ENCODE measurements at places on chromosomes 7 and 10.

GRCh38 chr7:28536259-28536658 is 123.9 kb downstream of the CREB5 start:
- peak; percentile 69 for DNase-seq

DNA sequence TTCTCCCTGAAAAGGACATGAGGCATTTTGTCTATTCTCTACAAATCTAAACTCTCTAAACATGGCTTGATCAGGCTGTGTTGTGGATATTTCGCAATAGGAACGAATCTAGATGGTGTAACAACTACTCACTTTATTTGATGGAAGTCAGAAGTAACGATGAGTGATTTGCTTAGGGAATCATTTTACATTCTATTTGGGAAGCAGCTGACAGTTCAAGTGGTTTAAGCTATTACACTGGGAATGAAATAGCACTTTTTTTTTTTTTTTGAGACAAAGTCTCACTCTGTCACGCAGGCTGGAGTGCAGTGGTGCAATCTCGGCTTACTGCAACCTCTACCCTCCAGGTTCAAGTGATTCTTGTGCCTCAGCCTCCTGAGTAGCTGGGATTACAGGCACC is 44.1 kb downstream of the NPY start:
- no peak for DNase-seq

DNA sequence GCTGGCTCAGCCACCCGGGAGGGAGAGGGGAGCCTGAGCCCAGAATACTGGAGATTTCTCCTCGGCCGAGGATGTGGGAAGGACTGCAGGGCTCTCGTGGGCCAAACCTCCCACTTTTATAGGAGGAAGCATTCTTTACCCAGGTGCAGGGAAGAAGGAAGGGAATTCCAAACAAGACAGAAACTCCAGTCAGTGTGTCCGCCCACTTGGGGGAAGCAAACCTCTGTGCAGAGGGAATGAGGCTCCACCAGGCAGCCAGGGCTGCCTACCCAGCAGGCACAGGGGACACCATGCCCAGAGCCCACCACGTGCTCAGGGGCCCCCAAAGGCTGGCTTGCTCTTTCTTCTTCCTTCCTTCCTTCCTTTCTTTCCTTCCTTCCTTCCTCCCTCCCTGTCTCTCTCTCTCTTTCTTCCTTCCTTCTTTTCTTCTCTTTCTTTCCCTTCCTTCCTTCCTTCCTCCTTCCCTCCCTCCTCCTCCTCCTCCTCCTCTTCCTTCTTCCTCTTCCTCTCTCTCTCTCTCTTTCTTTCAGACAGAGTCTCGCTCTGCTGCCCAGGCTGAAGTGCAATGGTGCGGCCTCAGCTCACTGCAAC is 15.4 kb upstream of the FZD9 start:
- no peak for DNase-seq

DNA sequence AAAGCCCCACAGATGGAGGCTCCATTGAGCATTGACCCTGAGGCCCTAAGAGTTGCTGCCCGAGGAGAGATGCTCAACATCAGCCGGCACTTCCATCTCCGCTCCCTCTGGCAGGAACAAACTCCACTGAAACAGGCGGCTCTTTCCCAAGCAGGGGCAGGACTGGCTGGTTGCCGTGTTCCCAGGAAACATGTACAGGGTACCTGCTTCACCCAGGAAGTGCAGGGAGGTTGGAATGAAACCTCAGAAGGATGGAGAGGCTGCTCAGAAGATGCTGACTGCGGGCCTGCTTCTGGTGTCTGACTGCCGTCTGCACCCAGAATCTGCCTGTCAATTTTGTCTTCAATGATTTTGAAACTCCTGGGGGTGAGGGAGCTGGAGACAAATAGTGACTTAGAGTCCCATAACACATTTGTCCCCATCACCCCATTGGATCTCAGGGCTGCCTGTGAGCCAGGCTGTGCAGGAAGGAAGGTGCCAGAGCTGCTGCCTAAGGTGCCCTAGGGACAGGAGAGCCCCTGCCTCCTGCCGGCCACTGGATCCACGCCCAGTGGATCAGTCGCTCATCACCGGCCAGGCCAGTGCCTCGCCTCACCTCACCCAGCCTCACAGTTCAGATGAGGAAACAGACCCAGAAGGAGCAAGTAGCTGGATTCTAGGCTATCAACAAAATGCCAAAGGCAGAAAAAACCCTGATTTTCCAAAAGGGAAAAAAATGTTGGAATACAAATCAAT is 237.3 kb downstream of the PTPRN2 start:
- no peak for DNase-seq

- no peak for DNase-seq
These were observed 74.8 kb downstream of the ADARB2 start for GRCh38 chr10:1662438-1663025.

DNA sequence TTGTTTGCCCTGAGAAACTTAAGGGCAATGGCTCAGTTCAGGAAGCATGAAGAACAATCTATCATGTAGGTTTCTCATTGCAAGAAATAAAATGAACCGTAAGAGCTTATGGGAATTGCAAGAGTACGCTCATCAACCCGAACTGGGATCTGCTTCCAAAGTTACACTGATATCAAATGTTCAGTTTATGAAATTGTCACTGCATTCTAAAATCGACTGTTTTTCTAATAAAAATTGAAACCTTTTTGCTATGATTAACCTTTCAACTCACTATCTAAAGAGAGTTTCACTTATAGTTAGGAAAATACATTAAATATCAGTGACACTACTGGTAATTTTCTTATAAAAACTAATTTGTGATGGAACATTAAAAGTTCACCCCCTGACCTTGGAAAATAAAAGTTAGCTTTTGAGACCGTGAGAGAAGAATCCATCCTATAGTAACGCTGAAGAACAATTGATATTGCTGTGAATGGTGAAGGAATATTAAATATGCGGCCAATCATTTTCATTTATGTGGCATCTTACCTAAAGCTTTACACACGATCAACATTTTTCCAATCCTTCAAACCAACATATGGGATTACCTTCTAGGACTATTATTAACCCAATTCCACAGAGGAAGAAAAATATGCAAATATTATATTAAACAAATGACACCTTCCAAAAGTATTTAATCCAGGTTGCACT is 2.2 kb downstream of the MEOX2 start:
- DNase-seq = no peak

DNA sequence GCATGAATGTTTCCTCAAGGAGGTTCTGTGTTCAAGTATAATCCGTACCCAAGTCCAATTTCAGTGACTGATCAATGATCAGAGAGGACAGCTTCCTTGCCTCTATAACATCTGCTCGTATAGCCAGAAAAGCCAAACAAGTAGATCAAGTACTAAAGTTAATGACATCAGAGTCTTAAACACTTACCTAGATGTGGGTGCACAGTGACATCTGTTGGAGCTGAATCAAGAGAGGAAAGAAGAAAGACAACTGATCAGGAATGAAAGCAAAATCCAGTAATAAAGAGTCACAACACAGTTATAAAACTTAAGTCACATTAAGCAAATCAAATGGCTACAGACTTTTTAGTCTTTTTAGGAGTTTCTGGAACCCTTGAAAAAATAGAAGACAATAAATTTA is 236.5 kb downstream of the RELN start:
- DNase-seq = no peak

DNA sequence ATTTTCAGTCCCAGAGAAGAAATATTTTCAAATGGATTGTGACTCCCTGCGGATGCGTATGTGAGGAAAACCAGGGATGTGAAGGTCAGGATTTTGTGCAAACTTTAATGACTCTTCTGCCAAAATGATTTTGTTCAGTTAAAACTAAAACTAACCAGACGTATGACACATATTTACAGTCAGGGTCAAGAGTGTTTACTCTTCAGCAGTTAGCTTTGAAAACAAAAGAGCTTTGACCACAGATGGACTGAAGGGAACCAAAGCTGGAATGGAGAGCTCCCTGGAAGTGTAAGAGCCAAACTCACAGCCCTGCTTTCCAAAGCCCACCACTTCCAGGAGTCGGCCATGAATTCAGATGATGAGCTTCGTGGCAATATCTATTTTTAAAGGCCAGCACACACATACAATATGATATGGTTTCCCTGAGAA is 15.5 kb downstream of the SVIL start:
- DNase-seq = peak; percentile 40

GRCh38 chr10:130418731-130419130 is 282.5 kb downstream of the GLRX3 start:
- no peak for DNase-seq

GRCh38 chr10:79392020-79392398 is 44.7 kb downstream of the PPIF start:
- DNase-seq = peak; percentile 17

GRCh38 chr10:33396938-33397337 is 62.5 kb upstream of the NRP1 start:
- DNase-seq = no peak

DNA sequence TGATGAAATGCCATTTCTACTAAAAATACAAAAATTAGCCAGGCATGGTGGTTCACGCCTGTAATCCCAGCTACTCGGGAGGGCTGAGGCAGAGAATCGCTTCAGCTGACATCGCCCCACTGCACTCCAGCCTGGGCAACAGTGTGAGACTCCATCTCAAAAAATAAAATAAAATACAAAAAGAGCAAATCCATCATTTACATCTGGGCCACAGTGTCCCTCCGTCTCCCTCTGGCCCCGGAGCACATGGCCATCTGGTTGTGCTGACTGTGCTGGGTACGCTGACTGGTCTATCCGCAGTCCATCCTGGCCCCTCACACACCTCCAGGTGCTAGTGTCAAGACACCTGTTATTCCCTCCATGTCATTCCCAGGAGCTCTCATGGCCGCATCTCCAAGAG is 42.1 kb downstream of the KCNH2 start:
- DNase-seq = no peak

DNA sequence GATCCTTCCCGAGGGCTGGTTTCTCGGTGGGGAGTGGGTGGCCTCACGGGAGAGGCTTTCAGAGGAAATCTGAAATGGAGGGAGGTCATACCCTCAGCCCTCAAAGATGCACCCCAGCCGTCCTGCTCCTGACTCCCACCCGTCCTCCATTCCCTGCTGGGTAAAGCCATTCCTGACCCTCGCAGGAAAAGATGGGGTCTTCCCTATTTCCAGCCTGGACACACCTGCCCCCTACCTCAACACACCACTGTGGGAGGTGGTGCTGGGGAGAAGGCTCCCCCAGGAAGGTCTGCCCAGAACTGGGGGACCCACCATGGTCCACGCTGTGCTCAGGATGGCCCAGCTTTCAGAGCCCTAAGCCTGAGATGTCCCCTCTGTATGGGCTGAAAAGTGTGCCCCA is 86.9 kb downstream of the CHST15 start:
- no peak for DNase-seq
